ENCODE measurements at places on chromosomes 6 and 20. TPM values are rescaled to one million over a fixed set of nuclear protein-coding genes. Genes with fewer than 3 reads are reported as not detected.

The SLPI gene
- total RNA-seq = 47.4 TPM

The SRSF12 gene
- not detected for total RNA-seq

The ADAM33 gene
- 6.4 TPM for total RNA-seq

The TXLNB gene
- total RNA-seq = 0.14 TPM

The C6orf132 gene
- total RNA-seq = 49.7 TPM

The POPDC3 gene
- total RNA-seq = not detected

The RGS17 gene
- 0.40 TPM for total RNA-seq

The OOEP gene
- total RNA-seq = not detected

The BCAS1 gene
- 149 TPM for total RNA-seq

The GCM1 gene
- not detected for total RNA-seq

The RHAG gene
- total RNA-seq = not detected

The TRERF1 gene
- 2.3 TPM for total RNA-seq

The TMEM217 gene
- total RNA-seq = 4.0 TPM

The ULBP1 gene
- 0.09 TPM for total RNA-seq

The AKAP12 gene
- total RNA-seq = 25.2 TPM

The EFCAB8 gene
- not detected for total RNA-seq

The COL12A1 gene
- 5.5 TPM for total RNA-seq

The TENT5A gene
- total RNA-seq = 26.3 TPM

The IL17A gene
- total RNA-seq = not detected

The TREM1 gene
- not detected for total RNA-seq

The CLPSL1 gene
- not detected for total RNA-seq

The HLA-DRB5 gene
- 15.6 TPM for total RNA-seq

The HTR1B gene
- total RNA-seq = not detected

The ARMC2 gene
- 3.8 TPM for total RNA-seq

The GHRH gene
- not detected for total RNA-seq

The TRIM26 gene
- total RNA-seq = 47.1 TPM

The TP53TG5 gene
- 0.59 TPM for total RNA-seq

The GLP1R gene
- not detected for total RNA-seq

The BEND6 gene
- 0.53 TPM for total RNA-seq

The VSX1 gene
- not detected for total RNA-seq

The DLK2 gene
- total RNA-seq = 0.28 TPM

The MACROD2 gene
- total RNA-seq = 5.2 TPM

The KHDC3L gene
- not detected for total RNA-seq

The TBPL1 gene
- total RNA-seq = 18.2 TPM

The PTCRA gene
- not detected for total RNA-seq

The GABRR1 gene
- not detected for total RNA-seq

The CRISP2 gene
- not detected for total RNA-seq

The PRR18 gene
- total RNA-seq = not detected

The FABP7 gene
- not detected for total RNA-seq
